ENCODE measurements at places on chromosomes 13 and 19.

DNA sequence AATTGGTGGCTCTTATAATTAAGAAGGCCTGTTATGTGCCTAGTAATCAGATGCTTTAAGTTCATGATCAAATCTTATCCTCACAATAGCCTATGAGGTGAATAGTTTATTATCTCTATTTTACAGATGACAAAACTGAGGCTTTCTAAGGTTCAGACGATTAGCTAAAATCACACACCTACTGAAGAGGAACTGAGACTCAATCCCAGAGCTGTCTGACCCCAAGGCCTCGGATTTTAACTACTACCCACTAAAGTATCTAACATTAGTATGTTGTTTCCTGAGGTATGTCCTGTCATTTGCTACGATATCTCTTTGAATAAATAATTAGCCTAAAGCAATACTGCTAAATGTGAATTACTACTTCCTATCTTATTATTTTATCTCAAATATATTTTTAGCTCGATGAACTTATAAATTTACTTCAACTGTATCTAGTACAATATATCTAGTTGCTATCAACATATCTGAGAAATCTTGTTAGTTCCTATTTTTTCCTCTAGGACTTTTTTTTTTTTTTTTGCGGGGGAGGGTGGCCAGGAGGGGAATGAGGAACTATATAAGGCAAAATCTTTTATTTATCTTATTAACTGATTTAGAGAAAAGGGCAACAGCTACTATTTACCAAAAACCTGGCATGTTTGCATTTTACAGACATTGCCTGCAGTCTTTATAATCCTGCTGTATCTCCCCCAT, 118.5 kb downstream of the ABCC4 start:
- DNase-seq, result no peak

GRCh38 chr19:38904581-38905539, 5.1 kb downstream of the NFKBIB start:
- no peak for DNase-seq

GRCh38 chr13:23990455-23990854, 93.2 kb upstream of the C1QTNF9B start:
- no peak for DNase-seq

DNA sequence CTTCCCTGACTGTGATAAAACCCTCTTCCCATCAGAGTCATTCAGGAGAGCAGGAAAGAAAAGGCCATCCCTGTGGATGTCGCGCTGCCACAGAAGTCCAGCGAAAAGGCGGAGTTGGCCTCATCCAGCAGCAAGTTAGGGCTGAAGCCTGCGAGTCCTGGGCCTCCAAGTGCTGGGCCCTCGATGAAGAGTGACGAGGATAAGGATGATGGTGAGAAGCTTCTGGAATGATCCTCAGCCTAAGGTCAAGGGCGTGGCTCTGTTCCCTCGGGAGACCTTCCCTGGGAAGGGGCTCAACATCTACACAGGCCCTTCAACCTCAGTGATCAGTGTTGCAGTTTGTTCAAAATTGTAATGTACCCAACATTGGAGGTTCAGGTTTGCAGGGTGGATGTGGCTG, 22.3 kb downstream of the TEX29 start:
- DNase-seq, result no peak

DNA sequence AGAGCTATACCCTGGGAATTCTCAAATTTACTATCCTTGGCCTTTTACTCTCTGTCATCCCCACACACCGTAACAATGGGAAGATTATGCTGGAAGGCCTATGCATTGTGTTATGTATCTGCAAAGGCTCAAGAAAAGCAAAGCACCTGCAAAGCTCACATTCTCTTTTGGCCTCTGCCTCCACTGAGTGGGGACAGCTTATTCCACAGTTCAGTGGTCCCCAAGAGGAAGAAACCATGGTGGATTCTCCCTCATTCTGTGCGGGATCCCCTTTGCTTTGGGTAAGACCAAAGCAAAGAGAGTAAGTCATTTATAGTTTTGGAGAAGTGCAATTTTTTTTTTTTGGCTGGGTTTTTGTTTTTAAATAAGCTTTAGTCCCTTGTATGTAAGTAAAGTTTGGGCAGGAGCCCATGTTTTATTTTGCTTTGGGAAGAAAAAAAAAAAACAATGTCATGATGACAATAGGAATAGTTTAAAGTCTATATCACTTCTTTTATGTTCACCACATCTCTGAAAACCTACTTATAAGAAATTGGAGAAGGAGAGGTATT, 530.6 kb downstream of the FGF9 start:
- no peak for DNase-seq

GRCh38 chr13:62747629-62748028, 1332.0 kb upstream of the PCDH20 start:
- no peak for DNase-seq

GRCh38 chr13:76225815-76226489, 589.8 kb downstream of the LMO7 start:
- no peak for DNase-seq

DNA sequence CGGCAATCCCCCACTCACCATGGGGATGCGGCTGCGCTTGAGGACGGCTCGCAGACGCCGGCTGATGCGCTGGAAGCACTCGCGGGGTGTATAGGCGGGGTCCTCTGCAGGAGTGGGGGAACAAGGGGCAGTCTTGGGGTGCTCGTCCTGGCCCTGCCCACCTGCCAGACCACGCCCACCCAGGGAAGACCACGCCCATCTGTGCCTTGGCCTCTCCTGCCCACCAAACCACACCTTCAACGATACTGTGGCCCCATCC, 6.7 kb downstream of the RNU6-9 start:
- no peak for DNase-seq

- DNase-seq, result no peak
Measured at GRCh38 chr19:12314553-12314952, 18.9 kb downstream of the ZNF563 start.

DNA sequence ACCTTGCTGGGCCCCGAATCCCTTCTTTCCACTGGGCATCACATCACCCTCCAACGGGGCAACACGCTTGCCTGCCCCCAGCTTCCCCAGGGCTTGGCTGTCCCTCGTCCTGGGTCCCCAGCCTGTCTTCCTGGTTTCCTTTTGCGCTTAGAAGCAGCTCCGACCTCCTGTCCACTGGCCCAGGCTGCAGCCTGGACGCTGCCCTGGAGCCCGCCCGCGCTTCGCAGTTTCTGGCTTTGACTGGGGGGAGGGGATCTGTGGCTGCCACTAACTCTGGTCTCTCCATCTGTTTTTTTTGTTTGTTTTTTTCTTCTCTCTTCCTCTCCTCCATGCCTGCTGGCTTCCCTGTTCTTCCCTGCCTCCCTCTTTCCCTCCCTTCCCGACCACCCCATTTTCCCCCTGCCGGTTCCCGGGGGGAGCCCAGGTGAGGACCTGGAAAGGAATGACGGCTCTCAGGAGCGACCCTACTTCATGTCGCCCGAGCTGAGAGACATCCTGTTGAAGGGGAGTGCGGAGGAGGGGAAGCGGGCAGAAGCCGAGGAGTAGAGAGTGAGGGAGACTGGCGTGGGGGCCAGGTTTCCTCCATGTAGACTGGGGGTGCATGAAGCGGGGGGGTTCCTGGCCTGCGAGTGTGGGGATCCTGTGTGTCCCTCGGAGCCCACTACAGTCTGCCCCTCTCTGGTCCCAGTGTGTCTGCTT, 11.5 kb upstream of the ILF3 start:
- DNase-seq, result no peak

- DNase-seq, result no peak
Measured at GRCh38 chr13:23919006-23919405, 21.7 kb upstream of the C1QTNF9B start.

DNA sequence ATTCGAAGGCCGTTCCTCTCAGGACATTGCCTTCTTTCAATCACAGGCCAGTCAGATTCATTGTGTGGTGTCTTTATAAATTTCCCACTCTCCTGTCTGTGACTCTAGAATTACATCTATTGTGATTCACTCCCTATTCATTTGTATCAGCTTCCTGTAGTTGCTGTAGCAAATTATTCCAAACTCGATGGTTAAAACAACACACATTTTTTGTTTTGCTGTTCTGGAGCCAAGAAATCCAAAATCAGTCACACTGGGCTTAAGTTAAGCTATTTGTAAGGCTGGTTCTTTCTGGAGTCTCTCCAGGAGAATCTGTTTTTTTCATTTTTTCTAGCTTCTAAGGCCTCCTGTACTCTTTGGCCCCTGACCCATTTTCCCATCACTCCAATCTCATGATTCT, 1487.0 kb upstream of the SLC10A2 start:
- no peak for DNase-seq

DNA sequence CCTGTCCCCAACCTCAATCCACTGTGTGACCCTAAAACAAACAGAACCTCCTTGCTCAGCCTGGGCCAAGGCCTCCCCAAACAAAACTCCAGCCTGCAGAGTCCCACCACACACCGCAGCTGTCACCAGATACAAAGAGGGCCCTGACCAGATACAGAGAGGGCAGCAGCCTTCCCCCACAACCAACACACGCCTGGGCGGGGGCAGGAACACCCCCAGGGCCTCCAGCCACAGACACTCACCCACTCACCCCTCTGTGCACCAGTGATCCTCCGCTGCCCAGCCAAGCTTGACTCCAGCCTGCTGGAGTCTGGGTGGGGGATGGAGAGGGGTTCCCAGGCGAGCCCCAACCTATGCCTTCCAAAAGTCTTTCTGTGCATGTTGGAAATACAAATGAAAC, 5.9 kb upstream of the CIRBP start:
- DNase-seq, result no peak

GRCh38 chr13:30829833-30830637, 76.0 kb upstream of the MEDAG start:
- no peak for DNase-seq

DNA sequence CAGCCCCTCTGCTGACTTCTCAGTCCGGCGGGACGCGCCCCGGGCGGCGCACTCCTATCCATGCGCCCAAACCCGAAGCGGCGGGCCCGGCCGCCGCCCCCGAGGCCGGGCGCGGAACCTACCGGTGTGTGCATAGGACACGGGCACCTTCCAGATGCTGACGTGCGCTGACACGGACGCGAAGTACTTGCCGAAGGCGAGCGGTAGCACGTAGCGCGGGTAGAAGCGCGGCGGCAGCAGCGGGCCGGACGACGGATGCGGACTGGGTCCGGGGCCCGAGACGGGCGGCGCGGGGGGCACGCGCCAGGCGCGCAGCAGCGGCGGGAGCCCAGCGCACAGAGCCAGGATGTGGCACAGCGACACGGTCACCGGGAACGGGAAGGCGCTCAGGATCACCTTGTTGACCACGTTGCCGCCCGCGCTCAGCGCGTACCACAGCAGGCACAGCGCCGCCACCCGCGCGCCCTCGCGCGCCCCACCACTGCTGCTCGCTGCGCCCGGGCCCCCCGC, 338 bp downstream of the SLC35E1 start:
- peak; percentile 45 for DNase-seq

- no peak for DNase-seq
Measured at GRCh38 chr13:110957181-110957884, 42.5 kb upstream of the ANKRD10 start.

- no peak for DNase-seq
Measured at GRCh38 chr13:66835040-66835628, 395.0 kb downstream of the PCDH9 start.

DNA sequence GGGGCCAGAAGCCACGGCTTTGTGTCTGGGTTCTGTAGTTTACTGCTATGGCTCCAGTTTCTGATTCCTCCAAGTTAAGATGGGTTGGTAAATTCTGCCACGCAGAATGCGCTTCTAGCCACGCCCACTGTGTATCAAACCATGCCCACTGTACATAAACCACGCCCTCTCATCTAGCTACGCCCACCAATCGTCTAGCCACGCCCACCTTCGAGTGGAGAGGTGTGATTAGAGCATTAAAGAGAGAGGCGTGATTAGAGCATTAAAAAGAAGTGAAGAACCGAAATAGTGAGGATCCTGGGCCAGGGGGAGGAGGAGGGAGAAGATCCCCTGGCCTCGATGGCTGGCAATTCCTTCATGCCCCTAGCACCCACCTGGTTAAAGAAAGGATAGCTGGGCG, 43.7 kb upstream of the ADGRE5 start:
- DNase-seq, result peak; percentile 63

GRCh38 chr19:48152551-48152950, 17.6 kb downstream of the LIG1 start:
- DNase-seq, result peak; percentile 65

DNA sequence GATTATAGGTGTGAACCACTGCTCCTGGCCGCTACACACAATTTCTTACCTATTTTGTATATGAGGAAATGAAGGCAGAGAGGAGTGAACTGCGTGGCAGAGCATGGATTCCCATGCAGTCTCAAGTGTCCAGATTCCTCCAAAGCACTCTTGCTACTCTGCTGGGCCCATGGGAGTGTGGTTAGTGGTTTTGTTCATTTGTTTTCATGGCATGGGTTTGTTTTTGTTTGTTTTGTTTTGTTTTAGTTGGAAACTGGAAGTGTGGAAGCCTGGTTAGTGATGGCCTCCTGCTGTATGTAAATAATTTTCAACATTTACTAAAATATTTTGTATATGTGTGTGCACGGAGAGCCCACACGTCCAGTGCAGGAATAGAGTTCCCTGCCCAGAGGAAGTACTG, 61.3 kb upstream of the LRCH1 start:
- no peak for DNase-seq

DNA sequence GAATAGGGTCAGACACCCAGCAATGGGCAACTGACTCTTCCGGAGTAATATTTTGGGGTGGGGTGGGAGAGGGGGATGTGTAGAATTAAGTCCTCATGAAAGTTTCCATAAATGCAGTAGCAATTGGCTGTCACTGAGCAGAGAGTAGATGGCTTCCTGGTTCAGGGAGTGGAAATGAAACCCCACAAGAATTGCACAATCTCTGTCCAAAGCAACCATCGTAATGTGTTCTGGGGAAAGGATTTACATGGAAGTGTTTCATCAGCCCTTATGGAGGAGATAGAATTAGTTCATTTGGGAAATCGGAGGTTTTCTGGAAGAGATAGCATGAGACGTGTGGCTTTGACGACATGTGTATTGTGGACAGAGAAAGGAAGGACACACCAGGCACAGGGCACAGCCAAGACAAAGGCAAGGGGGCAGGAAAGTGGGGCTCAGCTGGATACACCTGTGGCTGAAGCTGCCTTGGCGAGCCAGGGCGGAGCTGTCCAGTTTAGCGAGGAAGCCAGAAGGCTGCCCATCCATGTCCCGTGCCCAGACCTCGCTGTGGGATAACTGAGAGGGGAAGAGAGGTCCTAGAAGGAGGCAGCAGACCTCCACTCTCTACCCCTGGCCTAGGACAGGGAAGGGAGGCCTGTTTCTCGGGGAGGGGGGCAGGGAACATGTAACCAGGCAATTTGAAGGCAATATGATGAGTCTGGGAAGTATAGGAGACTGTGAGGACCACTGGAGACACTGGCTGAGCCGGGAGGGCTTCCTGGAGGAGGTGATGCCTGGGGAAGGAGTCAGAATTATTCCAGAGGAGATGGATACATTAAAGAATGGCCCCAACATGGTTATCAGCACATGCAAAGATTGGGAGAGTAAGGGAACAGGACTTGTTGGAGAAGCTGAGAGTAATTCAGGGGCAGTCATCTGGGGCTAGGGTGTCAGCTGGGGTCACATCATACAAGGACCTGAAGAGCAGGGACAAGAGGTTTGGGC, 2.6 kb upstream of the CLEC4G start:
- peak; percentile 23 for DNase-seq

DNA sequence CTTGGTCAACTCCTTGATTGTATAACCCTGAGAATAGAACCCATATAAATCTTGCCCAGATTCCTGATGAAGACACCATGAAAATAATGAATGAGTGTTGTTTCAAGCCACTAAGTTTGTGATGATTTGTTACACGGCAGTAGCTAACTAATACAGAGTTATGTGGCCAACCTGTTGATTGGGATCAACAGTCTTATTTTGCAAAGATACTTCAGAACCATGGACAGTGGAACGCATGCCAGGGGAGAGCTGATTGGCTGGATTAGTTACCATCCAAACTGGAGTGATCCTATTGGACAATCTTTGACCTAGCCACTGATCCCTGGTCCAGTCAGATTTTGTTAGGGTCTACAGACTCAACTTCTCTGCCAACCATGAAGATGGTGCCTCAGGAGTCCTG, 26.6 kb downstream of the CD70 start:
- no peak for DNase-seq

GRCh38 chr13:41007744-41008128, 11.4 kb downstream of the ELF1 start:
- no peak for DNase-seq
